ENCODE measurements at places on chromosomes 3 and 15.
A peak's percentile ranks its signal among the peaks of the same experiment; 100 is the strongest.

- DNase-seq, result no peak
Measured at GRCh38 chr3:135197246-135197645, 402.2 kb downstream of the EPHB1 start.

GRCh38 chr15:79101866-79102581 lies 11.4 kb upstream of the RASGRF1 start:
- DNase-seq, result no peak

GRCh38 chr3:61940236-61940635 lies 378.9 kb downstream of the PTPRG start:
- DNase-seq, result no peak

GRCh38 chr3:151537726-151538125 lies 76.9 kb upstream of the IGSF10 start:
- DNase-seq, result no peak

DNA sequence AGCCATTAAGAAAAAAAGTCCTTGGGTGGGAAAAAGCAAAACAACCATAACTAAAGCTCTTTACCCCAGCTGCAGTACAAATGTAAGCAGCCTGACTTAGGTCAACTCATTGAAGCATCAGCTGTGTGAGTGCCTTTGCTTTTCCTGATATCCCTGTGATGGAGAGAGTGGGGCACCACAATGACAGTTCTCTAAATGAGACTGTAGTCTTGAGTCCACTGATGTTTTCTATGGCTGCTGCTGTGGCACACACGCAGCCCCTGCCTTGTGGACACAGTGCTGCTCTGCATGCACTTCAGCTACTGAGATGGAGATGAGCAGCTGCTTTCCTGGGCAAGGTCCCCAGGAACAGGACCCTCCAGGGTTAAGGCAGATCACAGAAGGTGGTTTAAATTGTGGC lies 173.2 kb downstream of the KCNAB1 start:
- no peak for DNase-seq

- DNase-seq, result no peak
Measured at GRCh38 chr15:88707771-88708654, 69.2 kb downstream of the ISG20 start.

DNA sequence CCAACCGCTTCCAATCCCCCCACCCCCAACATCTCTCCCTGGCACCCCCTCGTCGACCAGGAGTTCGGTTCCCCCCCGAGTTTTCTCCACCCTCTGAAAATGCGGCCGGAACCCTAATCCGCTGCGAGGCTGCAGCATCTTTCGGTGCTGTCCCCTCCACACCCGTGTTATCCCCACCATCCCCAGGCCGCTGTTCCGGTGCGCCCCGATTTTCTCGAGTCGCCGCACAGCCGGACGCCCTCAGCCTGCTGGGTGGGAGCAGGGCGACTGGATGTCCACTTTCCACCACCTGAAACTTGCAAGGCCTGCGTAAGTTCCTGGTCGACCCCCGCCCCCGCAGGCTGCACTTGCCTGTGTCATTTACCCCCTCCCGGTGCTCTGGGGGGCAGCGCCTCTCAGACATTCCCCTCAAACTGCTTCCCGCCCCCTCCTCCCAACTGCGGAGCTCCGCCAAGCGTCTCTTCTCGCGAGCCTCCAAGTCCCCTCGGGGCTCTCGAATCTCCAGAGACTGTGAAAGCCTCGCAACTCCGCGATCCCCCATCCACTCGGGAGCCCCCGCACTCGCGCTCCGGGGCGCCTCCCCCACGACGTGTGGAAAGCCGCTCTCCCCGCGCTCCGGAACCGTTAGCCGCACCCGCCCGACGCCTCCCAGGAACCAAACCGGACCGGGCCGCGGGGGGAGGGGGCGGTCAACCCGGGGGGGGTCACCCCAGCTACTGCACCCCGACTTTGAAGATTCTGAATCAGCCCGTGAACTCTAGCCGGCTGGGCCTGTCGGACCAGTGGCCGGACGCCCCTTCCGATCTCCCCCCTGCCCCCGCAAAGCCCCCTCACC lies 566 bp downstream of the ETV5 start:
- DNase-seq, result peak; percentile 87

All from spinal cord (tissue), 10 donors.